Activated T-cell treated with anti-CD3 and anti-CD28 coated beads, Interleukin-2, amount 50 U/mL, for 72 hours (primary cell): ENCODE measurements at places on chromosomes 11 and 22.
A peak's percentile ranks its signal among the peaks of the same experiment; 100 is the strongest.

DNA sequence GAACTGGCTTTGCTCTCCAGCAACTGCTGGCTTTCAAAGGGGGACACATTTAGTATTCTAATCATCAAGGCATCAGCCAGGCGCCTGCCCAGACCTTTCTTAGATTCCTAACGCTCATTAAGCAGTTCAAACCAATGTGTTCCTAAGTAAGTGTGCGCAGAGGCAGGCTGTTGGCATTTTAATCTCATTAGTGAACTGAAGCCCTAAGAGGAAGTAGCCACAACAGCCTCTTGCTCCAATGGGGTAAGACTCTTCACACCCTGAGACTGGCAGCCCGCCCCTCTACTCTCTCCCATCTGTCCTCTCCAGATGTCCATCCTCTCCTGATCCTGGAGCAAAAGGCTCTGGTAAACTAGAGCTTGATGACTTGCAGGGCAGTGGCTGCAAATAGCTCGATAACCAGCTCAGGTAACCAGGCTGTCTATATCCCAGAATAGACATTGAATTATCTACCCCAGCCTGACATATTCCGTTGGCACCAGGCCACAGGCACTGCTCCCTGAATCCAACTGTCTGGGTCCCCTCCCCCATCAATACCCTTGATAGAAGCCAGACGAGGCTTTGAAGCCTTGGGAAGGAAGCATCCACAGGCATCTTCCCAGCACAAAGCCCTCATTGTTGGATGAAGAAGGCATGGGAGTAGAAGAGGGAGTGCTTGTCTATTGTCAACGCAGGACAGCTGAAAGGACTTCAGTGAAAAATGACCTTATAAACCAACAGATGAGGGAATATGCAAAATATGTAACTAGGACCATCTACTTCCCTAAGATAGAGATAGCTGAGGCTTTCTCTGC lies 321.1 kb downstream of the TENM4 start:
- no peak for DNase-seq

DNA sequence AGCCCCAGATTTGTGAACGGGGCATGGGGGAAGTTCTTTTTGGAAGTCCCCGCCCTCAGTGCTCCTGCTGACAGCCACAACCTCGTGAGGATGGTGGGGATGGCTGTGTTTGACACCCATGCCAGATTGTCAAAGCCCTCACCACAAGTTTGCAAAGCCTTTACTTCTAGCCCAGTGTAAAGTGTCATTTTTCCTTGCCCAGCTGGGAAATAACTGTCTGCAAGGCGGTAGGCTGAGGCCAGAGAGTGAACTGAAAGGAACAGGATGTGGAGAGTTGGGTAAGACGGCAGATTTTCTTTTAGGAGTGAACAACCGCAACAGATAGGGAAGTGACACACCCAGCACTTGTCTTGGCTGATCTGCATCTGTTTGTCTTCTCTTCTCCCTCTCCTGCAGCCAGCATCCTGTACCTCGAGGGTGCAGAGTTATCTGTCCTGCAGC lies 13.6 kb downstream of the IL17RA start:
- no peak for DNase-seq

GRCh38 chr11:59770319-59770718 lies 15.1 kb downstream of the STX3 start:
- no peak for DNase-seq

- DNase-seq = no peak
Measured at GRCh38 chr22:27352426-27352825, 449.1 kb downstream of the MN1 start.

DNA sequence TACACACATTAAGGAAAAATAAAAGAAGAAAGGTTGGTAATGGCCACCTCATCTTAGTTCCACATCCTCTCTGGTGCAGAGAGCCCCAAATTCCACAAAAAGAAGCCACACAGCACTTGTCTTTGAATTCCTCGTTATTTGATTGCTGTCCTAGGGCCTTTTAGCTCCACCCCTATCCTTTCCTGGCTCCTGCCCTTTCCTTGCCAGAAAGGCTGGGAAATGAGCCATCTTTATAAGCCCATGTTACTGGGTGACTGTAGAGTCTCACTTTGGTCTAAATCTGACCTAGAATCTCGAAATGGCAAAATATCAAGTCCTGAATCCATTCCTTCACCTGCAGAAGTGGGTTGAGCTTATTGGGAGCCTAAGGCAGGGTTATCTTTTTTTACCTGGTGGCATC lies 4.3 kb upstream of the TMEM132A start:
- no peak for DNase-seq

- DNase-seq = no peak
Measured at GRCh38 chr11:19766206-19766605, 53.6 kb downstream of the NAV2 start.

DNA sequence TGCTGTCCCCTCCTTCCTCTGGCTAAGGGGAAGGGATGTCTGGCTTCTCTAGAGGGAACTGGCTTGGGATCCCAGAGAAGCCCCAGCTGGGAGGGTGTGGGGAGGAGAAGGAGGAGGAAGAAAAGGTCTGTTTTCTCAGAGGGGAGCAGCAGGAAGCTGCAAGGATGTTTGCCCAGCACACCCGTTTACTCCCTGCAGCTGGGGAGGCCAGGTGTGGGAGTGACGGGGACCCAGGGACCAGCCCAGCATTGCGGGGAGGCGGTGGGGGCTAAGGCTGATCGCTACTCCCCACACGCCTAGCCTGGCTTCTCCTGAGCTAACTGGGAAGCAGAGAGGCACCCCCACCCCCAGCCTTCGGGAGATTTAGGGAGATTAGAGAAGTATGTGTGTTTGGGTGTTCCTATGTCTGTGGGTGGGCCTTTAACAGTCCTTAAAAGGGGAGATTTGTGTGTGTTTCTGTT lies 3.9 kb downstream of the CREB3L1 start:
- DNase-seq = no peak

GRCh38 chr11:107824668-107825369 lies 33.8 kb downstream of the SLC35F2 start:
- DNase-seq = no peak

DNA sequence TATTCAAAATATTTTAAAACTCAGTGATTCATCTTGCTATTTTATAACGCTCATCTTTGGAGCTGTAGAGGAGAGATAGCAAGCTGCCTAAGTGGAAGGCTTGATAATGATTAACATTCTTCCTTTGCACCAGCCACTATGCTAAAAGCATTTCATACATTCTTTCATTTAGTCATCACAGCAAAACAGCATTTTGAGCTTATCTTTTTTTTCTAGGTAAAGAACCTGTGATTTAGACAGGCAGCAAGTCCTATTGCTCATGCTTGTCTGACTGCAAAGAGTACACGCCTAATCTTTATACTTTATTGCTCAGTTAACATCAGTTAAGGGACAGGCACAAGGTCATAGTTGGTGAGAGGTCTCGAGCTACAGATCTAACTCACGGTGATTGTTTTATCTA lies 713.1 kb upstream of the ARHGAP42 start:
- no peak for DNase-seq

DNA sequence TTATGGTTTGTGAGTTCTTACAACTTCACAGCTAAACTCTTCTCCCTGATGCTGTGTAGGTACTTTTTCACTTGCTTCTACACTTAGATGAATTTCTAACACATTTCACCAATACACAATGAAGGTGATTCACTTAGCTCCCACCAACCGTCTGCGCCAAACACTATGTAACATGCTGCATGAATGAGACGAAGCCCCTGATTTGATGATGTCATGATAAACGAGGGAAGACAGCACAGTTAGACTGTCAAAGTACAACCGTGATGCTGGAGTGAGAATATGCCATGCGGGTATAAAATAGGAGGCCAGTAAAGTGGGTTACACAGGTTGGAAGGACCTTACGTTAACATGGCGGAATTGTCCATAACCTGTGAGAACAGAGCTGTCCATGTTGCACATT lies 100.8 kb downstream of the KCNA4 start:
- no peak for DNase-seq

- no peak for DNase-seq
Measured at GRCh38 chr22:24696551-24697001, 77.9 kb downstream of the PIWIL3 start.

DNA sequence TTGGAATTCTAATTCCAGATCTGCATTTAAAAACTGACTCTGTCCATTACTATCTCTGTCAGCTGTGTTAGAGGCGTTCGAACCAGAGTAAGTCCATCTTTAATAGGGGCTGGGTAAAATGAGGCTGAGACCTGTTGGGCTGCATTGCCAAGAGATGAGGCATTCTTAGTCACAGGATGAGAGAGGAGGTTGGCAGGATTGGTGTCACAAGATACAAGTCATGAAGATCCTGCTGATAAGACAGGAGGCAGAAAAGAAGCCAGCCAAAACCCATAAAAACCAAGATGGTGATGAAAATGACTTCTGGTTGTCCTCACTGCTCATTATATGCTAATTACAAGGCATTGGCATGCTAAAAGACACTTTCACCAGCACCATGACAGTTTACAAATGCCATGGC lies 356.3 kb upstream of the ISX start:
- DNase-seq = no peak

DNA sequence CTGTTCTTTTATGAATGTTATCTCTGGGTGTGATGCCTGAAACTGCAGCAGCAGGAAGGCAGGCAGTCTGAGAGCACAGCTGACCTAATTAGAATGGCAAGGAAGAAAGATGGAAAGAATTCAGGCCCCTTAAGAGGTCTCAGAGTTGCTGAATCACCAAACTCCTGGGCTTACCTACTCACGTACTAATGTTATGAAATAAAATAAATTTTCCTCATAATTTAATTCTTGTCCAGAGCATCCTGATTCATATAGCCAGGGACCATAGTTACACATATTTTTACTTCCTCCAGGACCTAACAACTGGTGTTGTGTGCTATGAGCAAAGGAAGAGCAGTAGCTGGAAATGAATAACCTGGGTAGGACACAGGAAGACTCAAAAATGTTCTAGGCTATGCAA lies 41.9 kb downstream of the SNX19 start:
- no peak for DNase-seq

GRCh38 chr22:44661659-44662569 lies 40.1 kb upstream of the PRR5 start:
- DNase-seq = no peak

GRCh38 chr11:4672470-4672869 lies 25.2 kb downstream of the OR51E2 start:
- no peak for DNase-seq

- peak; percentile 99 for DNase-seq
Measured at GRCh38 chr22:29267858-29268510, at the start of the genes EWSR1 and RHBDD3. Gene EWSR1 (plus strand): TSS chr22:29268268. CDS start chr22:29268337, 69 bp downstream. Gene RHBDD3 (minus strand): TSS chr22:29267981. CDS start chr22:29265626, 2,355 bp downstream.

DNA sequence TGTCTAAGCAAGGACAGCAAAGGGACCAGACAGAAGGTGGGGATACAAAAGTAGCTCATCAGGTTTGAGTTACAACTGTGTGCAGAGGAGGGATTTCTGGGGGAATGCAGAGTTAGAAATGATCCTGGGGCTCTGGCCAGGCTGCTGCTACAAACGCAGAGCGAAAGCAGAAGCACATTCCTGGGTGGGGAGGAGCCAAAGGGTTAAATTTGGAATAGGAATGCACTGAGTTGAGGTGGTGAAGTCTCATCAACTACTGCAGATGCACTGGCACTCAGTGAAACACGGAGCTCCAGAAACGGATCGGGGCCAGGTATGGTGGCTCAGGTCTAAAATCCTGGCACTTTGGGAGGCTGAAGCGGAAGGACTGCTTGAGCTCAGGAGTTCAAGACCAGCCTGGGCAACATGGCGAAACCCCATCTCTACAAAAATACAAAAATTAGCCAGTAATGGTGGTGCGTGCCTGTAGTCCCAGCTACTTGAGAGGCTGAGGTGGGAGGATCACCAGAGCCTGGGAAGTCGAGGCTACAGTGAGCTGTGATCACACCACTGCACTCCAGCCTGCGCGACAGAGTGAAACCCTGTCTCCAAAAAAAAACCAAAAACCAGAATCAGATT lies 3.2 kb downstream of the CHKA start:
- no peak for DNase-seq

DNA sequence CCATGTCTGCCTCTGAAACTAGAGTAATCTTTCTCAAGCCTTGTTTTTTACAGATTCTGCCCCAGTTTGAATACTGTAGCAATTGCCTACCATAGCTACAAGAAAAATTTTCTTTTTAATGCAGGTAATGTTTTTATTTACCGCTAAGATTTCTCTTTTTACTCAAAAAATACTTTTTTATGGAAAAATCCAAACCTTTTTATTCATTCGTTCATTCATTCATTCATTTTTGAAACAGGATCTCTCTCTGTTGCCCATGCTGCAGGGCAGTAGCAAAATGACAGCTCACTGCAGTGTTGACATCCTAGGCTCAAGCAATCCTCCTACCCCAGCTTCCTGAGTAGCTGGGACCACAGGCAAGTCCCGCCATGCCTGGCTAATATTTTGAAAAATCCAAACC lies 2.7 kb upstream of the CPT1A start:
- DNase-seq = no peak

GRCh38 chr11:92246630-92247029 lies 22.0 kb downstream of the FAT3 start:
- no peak for DNase-seq

DNA sequence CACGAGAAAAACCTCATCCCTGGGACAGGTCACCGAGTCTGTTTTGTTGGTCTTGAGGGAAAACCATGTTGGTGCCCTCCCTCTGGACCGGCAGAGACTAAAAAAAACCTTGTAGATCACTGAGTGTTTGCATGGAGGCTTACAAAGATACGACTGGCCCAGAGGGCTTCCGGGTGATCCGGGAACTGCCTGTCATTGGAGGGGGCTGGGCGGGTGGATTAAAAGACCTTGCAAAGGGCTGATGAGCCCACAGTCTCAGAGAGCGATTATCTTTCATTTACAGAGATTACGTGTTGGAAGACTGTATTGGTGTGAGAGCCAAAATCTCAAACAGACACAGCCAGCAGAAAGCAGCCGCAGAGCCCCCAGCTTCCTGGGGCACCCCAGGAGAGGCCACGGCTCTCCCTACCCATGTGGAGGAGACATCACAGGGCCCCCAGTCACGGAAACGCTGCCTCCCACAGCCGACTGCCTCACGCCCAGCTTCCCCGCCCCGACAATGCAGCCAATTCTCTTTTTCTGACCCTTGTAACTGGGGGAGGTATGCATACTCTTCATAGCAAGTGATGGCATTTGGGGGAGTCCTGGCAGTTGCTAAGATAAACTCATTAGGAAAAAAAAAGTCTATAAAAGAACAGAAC lies 426.4 kb downstream of the CTTN start:
- peak; percentile 3 for DNase-seq

- no peak for DNase-seq
Measured at GRCh38 chr11:58596621-58597020, 17.8 kb downstream of the ZFP91 start.

DNA sequence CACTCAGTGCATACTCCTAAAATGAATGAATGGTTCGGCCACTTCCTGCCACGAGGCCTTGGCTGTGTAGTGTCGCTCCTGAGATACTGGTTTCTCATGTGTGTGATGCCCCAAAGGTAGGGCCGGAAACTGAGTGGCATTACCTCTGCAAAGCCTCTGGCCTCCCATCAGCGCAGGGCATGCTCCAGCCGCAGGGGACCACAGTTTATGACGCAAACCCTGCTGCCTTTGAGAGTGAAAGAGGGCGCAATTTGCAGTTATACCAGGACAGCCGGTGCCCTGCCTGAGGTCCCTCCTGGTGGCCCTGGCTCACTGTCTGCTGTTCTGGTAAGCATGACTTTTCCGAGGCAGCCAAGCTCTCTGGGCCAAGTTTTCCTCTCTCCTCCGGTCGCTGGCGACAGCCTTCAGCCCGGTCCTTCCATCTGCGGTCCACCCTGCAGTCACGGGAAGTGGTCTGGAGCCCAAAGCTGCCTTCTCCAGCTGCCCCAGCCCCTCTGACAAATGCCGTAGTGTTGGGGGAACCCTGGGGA lies 2.4 kb upstream of the FGF3 start:
- DNase-seq = no peak

GRCh38 chr11:133819746-133820315 lies 25.5 kb downstream of the SPATA19 start:
- DNase-seq = no peak

GRCh38 chr11:73453562-73453961 lies 77.4 kb downstream of the RELT start:
- no peak for DNase-seq
